CD8-positive, alpha-beta T cell (primary cell): ENCODE measurements at places on chromosomes 5 and 9. TPM values are rescaled to one million over a fixed set of nuclear protein-coding genes. Genes with fewer than 3 reads are reported as not detected.

MYO10 gene
- total RNA-seq, result not detected

CBY3 gene
- total RNA-seq, result not detected

GLRA1 gene
- total RNA-seq, result not detected

PCDHGB4 gene
- total RNA-seq, result not detected

PCDHA6 gene
- total RNA-seq, result not detected

CRHBP gene
- not detected for total RNA-seq

SLC6A3 gene
- not detected for total RNA-seq

NEURL1B gene
- total RNA-seq, result 0.11 TPM

IL13 gene
- total RNA-seq, result not detected

CDO1 gene
- not detected for total RNA-seq

TNFSF8 gene
- total RNA-seq, result 47.7 TPM

TNC gene
- total RNA-seq, result not detected

SPINK7 gene
- not detected for total RNA-seq

PTGES gene
- total RNA-seq, result 0.22 TPM

FOXD4L3 gene
- total RNA-seq, result not detected

ADRB2 gene
- 8.8 TPM for total RNA-seq

LEAP2 gene
- 0.27 TPM for total RNA-seq

REEP2 gene
- not detected for total RNA-seq

OLFML2A gene
- not detected for total RNA-seq

LRRC70 gene
- total RNA-seq, result 3.4 TPM

TLE1 gene
- total RNA-seq, result 14.3 TPM

IRX1 gene
- total RNA-seq, result not detected

FAM169A gene
- 21.0 TPM for total RNA-seq

TPPP gene
- 5.4 TPM for total RNA-seq

LCN1 gene
- total RNA-seq, result not detected

BRIX1 gene
- total RNA-seq, result 40.9 TPM

NUTM2F gene
- total RNA-seq, result not detected

RASGRF2 gene
- total RNA-seq, result 25.4 TPM

IL9 gene
- total RNA-seq, result not detected

FBXO4 gene
- total RNA-seq, result 4.4 TPM

KCNV2 gene
- total RNA-seq, result not detected

BTNL9 gene
- total RNA-seq, result not detected

CARD6 gene
- 0.43 TPM for total RNA-seq
